ENCODE measurements at places on chromosomes 1 and 21.

- peak; percentile 18 for DNase-seq
These were observed 136.5 kb upstream of the DPYD start for GRCh38 chr1:98057236-98057910.

DNA sequence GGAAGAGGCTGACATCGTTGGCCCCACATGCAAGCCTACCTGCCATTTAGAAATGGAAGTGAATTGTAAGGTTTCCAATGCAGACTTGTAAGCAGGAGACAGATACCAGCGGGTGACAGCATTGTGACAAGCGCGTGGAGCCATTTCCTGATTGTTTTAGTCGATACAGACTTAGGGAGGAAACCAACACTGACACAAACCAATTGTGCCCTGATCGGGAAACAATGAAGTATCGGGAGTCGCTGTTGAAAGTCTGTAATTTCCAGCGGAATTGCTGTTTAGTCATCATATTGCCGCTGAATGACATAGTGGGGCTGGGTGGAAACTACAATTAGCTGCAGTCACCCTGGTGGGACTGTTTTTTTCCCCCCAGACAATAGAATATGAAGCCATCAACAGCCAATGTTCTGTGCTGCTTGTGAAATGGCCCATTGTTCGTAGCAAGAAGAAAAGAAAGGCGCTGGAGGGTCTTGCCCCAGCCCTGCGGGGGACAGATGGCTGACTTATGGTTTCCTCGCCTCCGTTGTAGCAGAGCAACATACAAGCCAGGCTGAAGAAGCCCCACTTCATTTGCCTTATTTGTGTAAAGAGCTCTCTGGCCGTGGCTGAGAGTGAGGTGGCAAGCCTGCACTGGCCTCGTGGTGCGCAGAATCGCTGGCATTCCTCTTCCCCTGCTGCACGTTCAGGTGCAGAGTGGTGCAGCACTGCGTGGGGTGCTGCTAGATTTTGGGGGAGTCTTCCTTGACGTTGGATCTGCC lies 462.7 kb downstream of the CAMTA1 start:
- DNase-seq, result no peak

GRCh38 chr1:109158433-109158832 lies 44.5 kb downstream of the ELAPOR1 start:
- no peak for DNase-seq

GRCh38 chr1:52834798-52835197 lies 7.8 kb upstream of the ZYG11A start:
- no peak for DNase-seq

DNA sequence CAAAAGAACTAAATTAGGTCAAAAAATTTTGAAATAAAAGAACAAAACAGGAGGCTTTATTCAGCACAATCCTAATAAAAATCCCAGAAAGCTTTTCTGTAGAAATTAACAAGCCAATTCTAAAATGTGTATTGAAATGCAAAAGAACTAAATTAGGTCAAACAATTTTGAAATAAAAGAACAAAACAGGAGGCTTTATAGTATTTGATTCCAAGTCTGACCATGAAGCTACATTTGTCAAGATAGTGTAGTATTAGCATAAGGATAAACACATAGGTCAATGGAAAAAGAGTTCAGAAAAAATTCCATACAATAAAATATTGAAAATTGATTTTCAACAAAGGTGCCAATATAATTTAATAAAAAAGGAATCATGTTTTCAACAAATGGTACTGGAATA lies 10.8 kb downstream of the LRRC40 start:
- DNase-seq, result no peak

- DNase-seq, result peak; percentile 84
These were observed 5.8 kb upstream of the FAM167B start for GRCh38 chr1:32241001-32241763.

GRCh38 chr21:26177746-26178426 lies 7.3 kb upstream of the APP start:
- no peak for DNase-seq

- DNase-seq, result no peak
These were observed 5.5 kb downstream of the SORT1 start for GRCh38 chr1:109392037-109392787.

GRCh38 chr1:4362314-4363044 lies 291.9 kb upstream of the AJAP1 start:
- no peak for DNase-seq

GRCh38 chr1:193558491-193559028 lies 372.1 kb upstream of the B3GALT2 start:
- peak; percentile 92 for DNase-seq

GRCh38 chr1:244165021-244165420 lies 113.9 kb downstream of the ZBTB18 start:
- no peak for DNase-seq

GRCh38 chr1:231827337-231828105 lies 200.9 kb downstream of the DISC1 start:
- DNase-seq, result no peak

DNA sequence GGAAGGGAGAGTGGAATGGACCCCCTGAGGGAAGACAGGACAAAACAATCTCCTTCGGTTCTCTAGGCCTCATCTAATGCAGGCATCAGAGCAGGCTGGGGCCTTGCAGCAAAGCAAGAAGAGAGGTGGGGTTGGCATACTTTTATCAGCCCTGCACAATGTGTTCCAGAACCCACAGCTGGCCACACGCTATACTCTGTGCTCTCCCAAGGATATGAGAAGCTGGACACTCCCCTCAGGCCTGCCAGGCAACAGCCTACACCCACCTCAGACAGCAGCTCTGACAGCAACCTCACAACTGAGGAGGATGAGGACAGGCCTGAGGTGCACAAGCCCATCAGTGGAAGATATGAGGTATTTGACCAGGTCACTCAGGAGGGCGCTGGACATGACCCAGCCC lies 27.3 kb downstream of the LY9 start:
- no peak for DNase-seq

DNA sequence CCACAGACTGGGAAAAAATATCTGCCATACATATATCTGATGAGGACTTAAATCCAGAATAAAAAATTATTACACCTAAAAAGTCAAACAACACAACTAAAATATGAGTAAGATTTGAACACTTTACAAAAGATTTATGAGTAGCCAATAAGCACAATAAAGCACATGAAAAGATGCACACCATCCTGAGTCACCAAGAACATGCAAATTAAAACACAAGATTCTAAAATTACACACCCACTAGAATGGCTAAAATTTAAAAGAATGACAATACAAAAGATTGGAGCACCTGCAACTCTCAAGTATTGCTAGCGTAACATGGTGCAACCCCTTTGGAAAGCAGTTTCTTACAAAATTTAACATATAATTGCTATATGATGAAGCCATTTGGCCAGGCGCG lies 30.9 kb downstream of the DENND2C start:
- no peak for DNase-seq

DNA sequence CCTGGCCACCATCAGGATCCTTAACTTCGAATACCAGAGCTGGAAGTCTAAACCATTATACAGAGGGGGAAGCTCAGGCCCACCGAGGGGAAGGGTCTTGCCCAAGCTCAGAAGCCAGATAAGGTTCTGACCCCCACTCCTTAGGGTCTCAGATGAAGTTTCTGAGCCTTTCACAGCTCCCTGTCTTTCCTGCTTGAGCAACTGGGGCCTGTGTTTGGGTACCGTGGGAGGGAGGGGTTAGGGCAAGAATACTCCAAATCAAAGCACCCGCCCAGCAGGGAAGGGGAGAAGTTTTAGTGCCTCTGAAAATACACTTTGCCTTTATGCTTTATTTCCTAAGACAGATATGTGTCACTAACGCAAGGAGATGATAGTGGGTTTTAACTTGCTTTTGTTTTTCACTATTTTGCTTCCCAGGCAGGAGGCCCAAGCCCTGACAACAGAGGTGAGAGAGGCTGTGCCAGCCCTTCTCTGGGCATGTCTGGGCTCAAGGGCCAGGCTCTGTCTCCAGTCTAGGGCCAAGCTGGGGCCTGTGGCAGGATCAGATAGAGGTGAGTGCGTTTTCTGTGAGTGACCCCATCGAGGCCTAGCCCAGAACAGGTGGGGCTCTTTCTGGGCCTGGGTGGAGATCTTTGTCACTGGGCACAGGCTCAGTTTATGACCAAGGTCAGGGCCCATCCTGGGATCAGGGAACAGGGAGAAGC lies 20.5 kb upstream of the TENT5B start:
- no peak for DNase-seq

GRCh38 chr1:98090351-98090750 lies 169.5 kb upstream of the DPYD start:
- no peak for DNase-seq

DNA sequence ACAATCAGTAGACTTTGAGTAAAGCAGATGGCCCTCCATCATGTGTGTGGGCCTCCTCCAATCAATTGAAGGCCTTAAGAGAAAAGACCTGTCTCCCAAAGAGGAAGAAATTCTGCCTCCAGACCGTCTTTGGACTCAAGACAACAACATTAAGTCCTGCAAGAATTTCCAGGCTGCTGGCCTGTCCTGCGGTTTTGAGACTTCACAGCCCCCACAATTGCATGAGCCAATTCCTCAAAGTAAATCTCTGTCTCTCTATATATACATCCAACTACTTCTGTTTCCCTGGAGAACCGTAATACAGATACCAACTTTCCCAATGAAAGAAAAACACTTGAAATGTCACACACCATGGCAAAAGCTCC lies 16.4 kb downstream of the REG4 start:
- no peak for DNase-seq

Data from common myeloid progenitor, CD34-positive (primary cell).